Right cardiac atrium (tissue), 5 donors: ENCODE measurements at places on chromosomes 4 and X. TPM values are rescaled to one million over a fixed set of nuclear protein-coding genes. Genes with fewer than 3 reads are reported as not detected.

The F9 gene
- not detected for total RNA-seq

The TLR3 gene
- 8.1 TPM for total RNA-seq

The NBDY gene
- 36.8 TPM for total RNA-seq

The MAGEA10 gene
- total RNA-seq = not detected

The PRRG1 gene
- 12.0 TPM for total RNA-seq

The PRRG3 gene
- total RNA-seq = 1.3 TPM

The HEPH gene
- total RNA-seq = 71.9 TPM
